Hematopoietic multipotent progenitor cell treated with erythropoietin and hydrocortisone succinate and interleukin-3 and kit ligand, for 4 days (in vitro differentiated cells): ENCODE measurements at places on chromosomes 3 and 15.
A peak's percentile ranks its signal among the peaks of the same experiment; 100 is the strongest.

DNA sequence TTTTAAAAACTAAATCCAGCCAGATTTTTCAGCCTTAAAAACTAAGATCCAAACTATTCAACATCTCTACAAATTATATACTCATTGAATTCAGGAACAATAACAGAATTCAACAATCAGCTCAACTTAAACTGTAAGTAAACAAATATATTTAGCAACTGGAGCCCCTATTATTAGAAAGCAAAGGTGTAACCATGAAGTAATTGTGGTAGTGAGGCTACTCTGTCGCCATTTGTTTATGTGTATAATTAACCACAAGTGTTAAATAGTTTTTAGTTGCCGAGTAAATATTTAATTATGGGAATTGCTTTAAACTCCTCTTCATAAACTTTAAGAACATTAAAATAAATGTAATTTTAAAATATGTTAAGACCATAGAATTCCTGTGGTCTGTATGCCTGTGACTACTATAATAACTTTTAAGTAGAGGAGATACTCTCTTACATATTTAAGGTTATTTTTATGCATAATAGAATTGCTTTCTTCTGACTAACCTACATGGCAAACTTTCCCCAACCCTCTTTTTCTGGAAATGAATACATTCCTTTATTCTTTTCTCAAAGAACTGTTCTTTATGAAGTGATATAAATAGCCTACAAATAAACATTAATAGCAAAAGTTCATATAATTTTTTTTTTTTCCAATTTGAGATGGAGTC, 51.2 kb downstream of the MFN1 start:
- no peak for DNase-seq

DNA sequence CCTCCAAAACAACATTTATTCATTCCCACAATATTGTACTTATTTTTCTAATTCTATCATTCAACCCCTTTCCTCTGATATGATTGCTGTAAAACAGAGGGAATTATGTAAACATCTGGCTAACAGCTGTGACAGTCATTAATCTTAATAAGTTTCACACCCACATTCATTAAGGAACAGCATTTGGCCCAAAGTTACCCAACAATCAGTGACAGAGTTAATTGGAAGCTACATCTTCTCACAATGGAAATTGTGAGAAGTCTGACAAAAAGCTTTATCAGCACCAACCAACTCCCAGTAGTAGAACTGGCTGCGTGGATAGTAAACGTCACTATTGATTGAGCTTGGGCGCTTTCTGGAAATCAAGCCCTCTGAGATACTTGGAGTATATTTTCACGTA, 165.8 kb upstream of the SLC24A5 start:
- DNase-seq: no peak

- peak; percentile 82 for DNase-seq
Measured at GRCh38 chr3:24678421-24678865, 183.8 kb upstream of the THRB start.

- DNase-seq: no peak
Measured at GRCh38 chr3:120560304-120561250, 35.6 kb upstream of the NDUFB4 start.

DNA sequence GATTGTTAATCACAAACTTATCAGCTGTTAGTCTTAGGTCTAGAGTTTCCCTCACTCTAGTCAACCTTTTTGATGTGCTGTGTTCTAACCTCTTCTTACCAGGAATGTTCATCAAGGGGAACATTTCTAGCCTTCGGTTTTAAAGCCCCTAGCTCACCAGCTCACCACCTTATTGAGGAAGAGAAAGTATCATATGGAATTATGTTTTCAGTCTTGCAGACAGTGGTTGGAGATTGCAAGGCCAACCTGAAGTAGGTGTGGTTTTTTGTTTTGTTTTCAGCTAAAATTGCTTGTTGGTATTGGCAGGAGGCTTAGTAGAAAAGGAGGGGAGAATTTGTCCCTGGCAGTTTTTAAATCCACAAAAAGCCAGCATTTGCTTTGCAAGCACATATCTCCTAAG, 48.4 kb upstream of the CCDC80 start:
- no peak for DNase-seq

GRCh38 chr15:100869151-100869999, 10.3 kb upstream of the ALDH1A3 start:
- peak; percentile 28 for DNase-seq
